ENCODE measurements at places on chromosomes 7 and 10.

GRCh38 chr7:81478664-81479063 lies 291.2 kb downstream of the HGF start:
- no peak for DNase-seq

GRCh38 chr7:37367010-37367409 lies 81.7 kb downstream of the ELMO1 start:
- no peak for DNase-seq

DNA sequence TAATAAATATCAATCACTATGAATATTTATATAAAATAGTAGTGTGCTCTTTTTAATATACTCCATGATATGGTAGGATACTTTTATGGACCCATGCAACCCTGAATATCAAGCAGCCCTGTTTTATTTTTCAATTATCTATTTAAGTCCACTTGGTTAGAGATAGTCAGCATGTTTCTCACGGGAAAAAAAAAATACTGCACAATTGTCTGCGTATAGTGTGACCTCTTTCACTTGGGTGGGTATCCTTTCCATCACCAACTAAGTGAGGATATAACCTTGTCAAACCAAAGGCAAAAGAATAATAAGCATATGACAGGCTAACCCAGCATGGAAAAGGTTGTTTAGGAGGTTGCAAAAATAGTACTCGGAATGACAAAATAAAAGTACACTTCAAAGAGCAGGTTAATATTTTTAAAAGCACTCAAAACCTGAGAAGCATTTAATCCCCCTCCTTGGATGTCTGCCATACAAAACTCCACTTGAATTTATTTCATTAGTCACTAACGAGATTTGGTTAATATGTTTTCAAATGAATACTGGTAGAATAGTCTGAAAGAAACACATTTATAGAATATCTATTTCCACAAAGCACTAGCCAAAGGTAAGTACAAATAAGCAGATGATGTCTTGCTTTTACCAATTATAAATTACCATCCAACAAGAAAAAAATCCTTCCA lies 76.5 kb downstream of the IMMP2L start:
- DNase-seq = no peak

DNA sequence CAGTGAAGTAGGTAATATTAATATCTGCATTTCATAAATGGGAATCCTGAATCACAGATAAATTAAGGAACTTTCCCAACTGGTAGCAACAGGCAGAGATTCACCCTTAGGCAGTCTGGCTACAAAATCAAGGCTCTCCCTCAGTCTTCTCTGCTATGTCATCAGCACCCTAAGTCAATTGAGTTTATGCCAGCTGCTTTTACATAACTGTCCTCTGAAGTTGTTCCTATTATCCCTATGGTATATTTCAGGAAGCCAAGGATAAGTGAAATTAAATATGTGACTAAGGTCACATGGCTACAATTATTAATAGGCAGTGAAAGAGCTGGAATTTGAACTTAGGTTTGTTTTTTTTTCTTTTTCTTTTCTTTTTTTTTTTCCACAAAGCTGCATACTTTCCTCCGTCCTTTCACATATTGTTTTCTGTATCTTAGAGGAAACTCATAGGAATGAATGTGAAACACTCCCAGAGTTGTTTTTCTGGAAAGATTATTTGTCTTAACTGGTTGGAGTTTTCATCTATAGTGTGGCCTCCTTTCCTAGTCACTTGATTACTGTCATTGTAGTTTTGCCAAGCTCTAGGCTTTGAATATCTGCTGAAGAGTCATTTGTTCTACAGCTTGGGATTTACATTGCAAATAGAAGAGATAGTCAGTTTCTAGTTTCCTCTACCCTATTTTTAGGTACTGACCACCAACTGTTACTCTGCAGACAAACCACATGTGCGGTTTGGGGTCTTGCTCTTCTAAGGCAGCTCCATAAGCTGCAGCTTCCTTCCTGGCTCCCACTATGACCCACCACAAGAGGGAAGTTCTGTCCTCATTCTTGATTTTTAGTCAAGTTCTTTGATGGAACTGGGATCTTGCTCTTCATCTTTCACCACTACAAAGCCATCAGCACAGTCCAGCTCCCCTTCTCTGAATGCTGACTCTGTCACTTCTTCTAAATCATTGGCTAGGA lies 338.0 kb upstream of the KIAA1217 start:
- no peak for DNase-seq

DNA sequence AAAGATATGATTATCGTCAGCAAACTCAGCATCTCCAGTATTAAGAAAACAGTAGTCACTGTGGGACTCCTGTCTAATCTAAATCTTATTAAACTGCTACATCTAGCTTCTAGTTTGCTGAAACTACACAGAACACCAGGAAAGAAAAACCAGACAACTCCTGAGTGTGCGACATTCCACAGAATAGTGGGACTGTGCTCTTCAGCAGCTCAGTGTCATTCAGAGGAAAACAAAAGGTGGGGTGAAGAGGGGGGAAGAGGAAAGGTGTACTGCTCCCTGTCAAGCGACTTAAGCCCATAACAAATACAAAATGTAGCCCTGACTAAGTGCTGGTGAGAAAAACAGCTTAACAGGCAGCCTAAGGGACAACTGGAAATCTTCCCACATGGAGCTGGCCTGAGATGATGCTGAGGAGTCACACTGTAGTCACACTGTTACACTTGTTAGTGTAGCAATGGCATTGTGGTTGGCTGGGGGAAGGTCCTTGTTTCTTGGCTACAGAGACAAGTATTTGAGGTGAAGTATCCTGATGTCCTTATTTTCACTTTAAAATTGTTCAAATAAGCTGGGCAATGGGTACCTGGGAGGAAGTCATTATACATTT lies 135.5 kb downstream of the USP6NL start:
- DNase-seq = peak; percentile 59

- no peak for DNase-seq
Measured at GRCh38 chr10:100004805-100005510, 4.8 kb downstream of the DNMBP start.

DNA sequence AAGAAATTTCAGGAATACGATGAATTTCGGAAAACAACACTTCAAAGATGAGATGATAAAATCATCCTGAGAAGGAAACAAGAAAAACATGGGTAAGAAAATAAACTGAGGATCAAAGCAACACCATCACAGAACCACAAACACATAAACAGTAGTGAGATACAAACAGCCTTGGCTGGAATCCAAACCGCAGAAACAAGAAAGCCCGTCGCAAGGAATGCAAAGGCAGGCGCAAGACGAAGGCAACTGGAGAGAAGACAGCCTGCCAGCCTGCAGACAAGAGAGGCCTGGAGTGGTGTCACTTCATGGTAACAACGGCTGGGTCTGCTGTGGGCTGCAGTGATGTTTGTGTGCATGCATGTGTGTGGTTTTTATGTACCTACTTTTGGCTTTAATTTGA lies 61.8 kb upstream of the DRGX start:
- DNase-seq = no peak

GRCh38 chr7:30390736-30391636 lies 87.6 kb downstream of the NOD1 start:
- peak; percentile 7 for DNase-seq

DNA sequence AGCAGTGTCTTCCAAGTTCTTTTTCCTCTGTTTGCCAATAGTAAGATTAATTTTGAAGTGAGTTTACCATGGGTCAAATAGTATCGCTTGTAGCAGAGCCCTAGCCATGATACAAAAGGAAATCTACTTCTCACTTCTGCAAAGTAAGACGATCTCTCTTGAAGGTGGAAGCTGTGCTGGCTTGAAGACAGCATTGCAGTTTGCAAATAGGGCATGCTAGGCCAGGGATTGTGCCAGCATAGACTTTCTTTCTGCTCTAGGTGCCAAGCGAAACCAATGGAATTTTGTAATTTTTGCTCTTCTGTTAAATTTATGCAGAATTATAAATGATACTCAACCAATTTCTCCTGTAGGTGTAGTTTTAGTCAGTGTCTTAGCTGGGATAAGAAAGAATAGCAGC lies 74.5 kb downstream of the SLC13A1 start:
- no peak for DNase-seq

DNA sequence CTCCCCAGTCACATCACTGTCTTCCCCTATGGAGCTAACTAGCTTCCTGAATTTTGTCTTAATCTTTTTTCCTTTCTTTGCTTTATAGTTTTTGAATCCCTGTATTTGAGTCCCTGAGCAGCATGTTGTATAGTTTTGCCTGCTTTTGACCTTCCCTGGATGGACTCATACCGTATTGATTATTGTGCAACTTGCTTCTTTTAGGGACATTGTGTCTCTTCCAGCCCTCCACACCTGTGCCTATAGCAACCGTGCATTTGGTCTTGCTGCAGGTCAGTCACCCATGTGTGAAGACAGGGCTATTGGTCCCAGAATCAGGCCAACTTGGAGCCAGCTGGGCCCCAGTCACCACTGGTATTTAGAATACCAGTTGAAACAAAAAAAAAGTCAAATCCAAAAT lies 158.9 kb upstream of the ADCY1 start:
- no peak for DNase-seq

GRCh38 chr10:5533098-5533731 lies 8.5 kb downstream of the CALML3 start:
- DNase-seq = no peak

DNA sequence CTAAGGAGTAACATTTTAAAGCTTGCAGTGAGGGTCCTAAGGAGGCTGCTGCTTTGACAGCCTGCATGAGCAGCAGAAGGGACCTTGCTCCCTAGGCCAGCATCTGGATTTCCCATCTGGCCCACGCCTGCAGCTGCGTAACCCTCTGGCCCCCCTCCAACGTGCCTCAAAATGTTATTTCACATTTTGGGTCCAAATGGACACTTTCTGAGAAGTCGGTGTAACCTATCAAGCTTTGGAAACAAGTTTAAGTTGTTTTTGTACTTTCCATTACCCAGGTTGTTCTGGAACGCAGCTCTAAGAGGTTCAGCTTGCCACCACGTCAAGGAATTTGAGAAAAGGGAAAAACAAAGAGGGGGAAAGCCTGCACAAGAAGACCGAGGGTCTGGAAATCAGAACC lies 338.3 kb downstream of the KCNMA1 start:
- no peak for DNase-seq

DNA sequence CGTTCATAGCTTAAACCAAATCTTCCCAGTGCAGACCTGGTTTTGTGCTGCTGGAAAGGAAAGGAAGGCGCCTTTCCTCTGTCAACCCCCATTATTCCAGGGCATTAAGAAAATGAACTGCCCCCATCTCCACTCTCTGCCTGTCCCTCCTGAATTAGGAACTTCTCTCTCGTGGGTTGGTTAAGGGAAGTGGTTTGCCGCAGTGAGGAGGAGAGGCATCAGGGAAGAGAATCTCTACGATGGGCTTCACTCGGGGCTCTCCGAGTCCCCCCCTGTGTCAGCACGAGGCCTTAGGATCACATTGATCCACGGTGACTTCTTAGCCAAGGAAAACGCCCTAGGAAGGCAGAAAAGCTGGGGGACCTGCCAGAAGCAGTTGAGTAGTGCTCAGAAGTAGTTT lies 53.9 kb upstream of the LYZL2 start:
- DNase-seq = no peak

DNA sequence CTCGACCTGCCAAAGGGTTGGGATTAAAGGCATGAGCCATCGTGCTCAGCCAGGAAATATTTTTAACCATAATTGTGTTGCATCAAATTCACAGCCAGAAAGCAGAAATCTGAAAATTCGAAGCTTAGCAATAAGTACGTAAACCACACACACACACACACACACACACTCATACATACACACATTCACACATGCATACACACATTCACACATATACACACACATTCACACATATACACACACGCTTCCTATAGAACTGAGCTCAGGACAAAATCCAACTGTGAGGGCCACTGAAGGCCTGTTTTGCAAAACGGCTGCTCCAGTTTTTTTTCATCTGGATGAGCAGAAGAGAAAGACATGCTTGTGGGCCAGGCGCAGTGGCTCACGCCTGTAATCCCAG lies 25.0 kb upstream of the GTF2I start:
- no peak for DNase-seq

DNA sequence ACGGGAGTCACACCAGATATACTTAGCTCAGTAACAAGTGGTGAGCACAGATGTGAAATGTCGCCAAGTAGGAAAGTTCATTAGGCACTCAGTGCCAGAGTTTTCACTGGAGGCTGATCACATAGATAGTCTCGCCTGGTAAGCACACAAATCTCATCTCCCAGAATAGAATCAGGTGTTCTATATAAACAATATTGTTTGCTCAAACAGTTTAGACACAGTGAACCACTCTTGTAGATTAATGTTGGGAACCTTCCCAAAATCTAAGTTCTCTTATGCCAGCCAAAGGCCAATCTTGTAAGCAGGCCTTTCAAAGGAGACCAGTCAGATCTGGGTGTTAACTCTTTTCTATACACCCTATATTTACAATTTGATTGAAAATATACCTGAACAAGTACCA lies 716.5 kb upstream of the GRM3 start:
- no peak for DNase-seq

GRCh38 chr7:66558660-66559465 lies 69.8 kb upstream of the KCTD7 start:
- DNase-seq = no peak

DNA sequence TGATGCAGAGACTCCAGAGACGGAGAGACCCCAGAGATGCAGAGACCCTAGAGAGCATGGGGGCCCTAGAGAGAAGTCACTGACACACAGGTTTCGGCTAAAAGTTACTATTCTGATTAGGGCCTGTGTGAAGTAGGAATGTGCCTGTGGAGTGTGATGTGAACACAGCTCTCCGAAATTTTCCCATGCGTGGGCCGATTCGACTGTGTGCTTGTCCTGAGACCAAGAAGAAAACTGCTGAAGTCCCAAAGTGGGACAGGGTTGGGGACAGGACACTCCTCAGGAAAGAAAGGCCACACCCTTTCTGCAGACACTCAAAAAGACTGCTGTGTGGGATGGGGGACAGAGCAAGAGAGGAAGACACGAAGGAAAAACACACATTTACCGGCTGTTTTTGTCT lies 533.5 kb downstream of the PTPRN2 start:
- DNase-seq = no peak

GRCh38 chr7:148662646-148663045 lies 36.1 kb upstream of the CUL1 start:
- no peak for DNase-seq

DNA sequence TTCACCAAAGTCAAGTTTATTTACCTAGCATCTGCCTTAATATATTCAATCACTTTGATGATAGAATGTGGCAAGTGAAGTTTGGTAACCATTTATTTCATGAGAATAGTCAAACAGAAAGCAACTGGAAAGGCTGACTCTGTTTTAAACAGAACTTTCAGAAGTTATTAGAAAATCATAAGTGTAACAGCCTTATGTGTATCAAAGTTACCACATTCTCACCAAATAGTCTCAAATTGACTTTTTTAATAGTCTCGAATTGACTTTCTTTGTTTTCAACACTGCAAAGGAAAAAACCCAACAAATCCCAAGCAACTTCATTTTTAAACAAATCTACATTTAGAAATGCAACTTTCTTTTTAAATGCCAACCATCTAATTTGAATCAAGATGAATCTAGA lies 29.5 kb downstream of the NAMPT start:
- DNase-seq = no peak

All from RKO (cell line).